Hippocampal formation (tissue), 2 donors: ENCODE measurements at places on chromosomes 3 and 15.
A peak's percentile ranks its signal among the peaks of the same experiment; 100 is the strongest.

GRCh38 chr3:143810166-143810952 is 37.9 kb downstream of the SLC9A9 start:
- no peak for DNase-seq

DNA sequence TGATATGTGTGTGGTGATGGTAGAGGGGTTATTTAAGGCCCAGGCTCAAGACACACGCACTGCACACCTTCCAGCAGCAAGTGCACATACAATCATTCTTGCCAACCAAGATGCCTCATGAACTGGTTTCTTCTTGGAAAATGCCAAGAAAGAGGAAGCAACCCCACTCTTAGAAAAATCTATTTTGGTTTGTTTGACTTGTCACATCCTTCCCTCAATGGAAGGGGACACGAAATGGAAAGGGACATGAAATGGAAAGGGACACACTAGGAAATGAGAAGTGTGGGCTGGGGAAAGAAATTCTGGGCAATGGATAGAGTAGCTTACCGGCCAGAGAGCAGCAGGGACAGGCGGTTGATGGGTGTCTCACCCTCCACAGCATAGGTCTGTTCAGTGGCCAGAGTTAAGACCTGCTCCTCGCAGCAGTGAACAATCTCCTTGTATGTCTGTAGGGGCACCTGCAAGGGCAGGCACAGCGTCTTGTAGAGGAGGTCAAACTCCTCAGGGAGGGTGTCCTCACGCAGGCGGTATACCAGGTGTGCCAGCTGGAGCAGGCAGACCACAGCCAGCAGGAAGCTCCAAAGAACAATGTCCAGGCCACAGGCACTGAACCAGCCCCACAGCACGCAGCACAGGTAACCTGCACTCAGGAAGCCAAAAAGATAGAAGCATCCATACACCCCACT is 640 bp downstream of the POPDC2 start:
- DNase-seq = no peak

- DNase-seq = no peak
Measured at GRCh38 chr15:31102039-31102321, 455 bp upstream of the TRPM1 start.

DNA sequence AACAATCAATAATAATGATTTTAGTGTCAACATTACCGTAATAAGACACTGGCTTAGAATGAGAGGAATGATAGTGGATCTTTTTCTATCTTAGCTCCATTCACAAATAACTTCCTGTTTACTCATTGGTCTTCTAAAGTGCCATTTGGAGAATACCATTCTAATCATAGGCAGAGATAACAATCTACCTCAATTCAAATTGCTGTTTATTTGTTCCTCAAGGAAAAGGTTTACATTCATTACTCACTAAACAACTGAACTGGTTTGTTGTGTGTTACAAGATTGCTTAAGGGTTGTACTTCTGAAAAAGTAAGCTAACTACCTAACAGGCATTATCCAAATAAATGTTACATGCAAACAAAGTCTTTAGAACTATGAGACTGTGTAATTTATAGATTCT is 8.1 kb upstream of the PCOLCE2 start:
- no peak for DNase-seq

DNA sequence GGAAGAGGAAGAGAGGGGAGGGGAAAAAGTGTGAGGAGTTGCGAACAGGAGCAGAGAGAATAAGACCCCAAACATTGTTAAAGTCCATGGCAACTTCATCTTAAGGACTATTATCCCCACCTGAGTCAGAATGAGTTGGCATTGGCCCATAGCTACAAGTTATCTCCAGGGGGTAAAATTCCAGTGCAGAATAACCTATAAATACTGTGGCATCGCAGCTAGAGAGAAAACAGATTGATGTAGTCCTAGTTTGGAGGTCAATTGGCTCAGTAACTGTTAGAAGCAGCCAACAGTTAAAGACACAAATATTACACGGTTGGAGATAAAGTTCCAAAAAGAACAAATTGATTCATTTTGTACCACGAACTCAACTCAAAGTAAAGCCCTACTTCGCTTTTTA is 313.9 kb upstream of the CCDC54 start:
- no peak for DNase-seq

GRCh38 chr3:153906366-153906765 is 214.8 kb upstream of the ARHGEF26 start:
- DNase-seq = no peak

DNA sequence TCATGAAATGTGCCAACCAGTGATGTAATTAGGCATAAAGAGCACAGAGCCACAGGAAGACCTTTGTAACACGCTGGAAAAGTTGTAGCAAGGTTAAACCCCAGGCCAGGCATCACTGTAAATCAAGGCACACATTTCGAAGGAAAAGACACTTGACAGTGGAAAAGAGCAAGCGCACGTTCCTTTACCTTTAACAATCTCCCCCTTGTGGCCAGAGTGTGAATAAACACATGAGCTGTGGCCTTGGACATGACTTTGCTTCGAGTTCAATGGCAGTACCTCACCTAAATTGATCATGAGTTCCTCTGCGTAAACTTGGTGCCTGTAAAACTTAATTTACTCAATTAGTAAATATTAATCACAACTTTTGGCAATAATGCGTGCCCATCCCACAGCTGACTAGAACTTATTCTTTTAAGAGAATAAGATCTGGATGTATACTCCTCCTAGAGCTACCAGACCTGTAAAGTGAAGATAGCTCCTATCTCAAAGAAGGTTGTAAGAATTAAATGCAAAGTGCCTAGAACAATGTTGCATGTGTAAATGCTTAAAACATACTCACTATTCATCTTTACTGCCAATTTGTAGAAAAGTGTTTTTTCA is 757.0 kb upstream of the NECTIN3 start:
- peak; percentile 37 for DNase-seq

DNA sequence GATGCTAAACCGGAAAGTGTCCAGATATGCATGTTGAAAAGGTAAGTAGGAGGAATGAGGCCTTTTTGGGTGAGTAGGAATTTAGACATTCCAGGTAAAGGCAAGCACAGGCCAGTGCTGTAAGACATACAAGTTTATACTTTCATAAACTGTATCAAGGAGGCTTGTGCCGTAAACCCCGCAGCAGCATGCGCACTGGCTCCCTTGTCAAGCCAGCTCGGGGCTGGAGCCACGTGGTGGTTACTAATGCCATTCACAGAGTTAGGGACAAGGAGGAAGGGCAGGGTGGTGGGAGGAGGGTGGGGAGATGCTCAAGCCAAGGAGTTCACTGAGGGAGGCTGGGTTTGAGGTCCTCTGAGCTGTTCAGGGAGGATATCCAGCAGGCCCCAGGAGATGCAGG is 35.8 kb downstream of the PLD1 start:
- DNase-seq = peak; percentile 54

GRCh38 chr3:169348929-169349621 is 314.4 kb downstream of the MECOM start:
- DNase-seq = no peak

GRCh38 chr3:51698209-51698608 is 8.7 kb upstream of the GRM2 start:
- DNase-seq = no peak

- DNase-seq = no peak
Measured at GRCh38 chr3:183247011-183247589, 6.0 kb upstream of the B3GNT5 start.

DNA sequence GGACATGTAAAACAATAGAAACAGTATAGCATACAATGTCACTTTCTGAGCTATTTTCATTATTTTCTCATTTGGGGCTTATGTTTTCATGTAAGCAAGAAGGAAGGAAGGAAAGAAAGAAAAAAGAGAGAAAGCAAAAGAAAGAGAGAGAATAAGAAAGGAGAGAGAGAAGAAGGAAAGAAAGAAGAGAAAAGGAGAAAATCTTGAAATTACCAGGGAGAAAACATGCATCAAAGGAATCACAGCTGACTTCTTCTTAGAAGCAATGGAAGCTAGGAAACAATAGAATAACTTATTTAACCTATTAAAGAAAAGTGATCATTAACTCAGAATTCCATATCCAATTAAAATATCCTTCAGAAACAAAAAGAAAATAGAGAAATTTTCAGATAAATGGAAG is 471.5 kb downstream of the OCA2 start:
- DNase-seq = no peak

DNA sequence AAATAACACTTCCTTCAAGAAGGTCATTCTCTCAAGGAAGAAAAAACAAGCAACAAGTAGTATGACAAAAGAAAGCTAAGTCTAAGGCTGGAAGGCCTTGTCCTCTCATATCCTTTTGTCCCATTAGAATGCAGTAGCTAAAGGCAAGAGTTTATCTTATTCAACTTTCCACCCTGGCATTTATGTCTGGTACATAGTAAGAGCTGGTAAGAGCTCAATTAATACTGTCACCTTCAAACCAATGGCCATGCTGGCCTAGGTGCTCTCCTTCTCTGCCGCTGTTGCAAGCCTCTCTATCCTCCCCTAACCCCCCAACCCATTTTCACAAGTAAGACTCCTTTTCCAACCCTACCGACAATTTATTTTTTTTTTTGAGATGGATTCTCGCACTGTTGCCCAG is 81.9 kb downstream of the LRRFIP2 start:
- no peak for DNase-seq

- DNase-seq = peak; percentile 63
Measured at GRCh38 chr3:111895071-111895470, 36.0 kb downstream of the PHLDB2 start.

- peak; percentile 38 for DNase-seq
Measured at GRCh38 chr15:60912984-60913697, 316.0 kb downstream of the RORA start.

GRCh38 chr3:11713171-11713570 is 69.5 kb upstream of the VGLL4 start:
- no peak for DNase-seq

DNA sequence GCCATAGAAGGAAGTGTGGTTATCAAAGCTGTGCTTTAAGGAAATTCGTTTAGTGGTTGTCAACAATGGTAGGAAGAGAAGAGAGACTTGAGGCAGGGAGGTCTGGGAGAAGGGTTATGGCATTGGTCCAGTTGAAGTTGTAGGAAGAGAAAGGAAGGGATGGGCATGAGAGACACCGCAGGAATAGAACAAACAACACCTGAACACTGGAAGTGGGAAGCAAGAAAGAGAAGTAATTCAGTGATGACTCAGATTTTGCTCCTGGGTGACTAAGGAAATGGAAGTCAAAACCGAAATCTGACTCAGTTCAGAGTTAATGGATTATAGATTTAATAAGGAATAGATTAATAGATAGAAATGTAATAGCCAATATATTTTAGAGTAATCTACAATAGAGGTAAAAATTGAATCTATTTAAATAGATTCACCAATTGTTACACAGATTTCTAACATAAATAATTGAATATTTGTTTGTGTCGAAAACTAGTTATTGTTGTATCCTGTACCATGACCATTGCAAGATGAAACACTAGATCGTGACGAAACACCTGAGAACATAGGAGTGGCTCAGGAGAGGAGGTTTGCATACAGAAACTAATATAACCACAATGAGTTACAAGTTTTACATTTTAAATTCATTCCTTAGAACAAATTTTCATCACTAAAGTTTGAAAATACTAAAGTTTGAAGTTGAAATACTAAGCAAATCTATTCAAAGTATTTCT is 36.0 kb downstream of the THBS1 start:
- DNase-seq = no peak

- no peak for DNase-seq
Measured at GRCh38 chr3:128859630-128860029, 19.8 kb upstream of the ACAD9 start.

DNA sequence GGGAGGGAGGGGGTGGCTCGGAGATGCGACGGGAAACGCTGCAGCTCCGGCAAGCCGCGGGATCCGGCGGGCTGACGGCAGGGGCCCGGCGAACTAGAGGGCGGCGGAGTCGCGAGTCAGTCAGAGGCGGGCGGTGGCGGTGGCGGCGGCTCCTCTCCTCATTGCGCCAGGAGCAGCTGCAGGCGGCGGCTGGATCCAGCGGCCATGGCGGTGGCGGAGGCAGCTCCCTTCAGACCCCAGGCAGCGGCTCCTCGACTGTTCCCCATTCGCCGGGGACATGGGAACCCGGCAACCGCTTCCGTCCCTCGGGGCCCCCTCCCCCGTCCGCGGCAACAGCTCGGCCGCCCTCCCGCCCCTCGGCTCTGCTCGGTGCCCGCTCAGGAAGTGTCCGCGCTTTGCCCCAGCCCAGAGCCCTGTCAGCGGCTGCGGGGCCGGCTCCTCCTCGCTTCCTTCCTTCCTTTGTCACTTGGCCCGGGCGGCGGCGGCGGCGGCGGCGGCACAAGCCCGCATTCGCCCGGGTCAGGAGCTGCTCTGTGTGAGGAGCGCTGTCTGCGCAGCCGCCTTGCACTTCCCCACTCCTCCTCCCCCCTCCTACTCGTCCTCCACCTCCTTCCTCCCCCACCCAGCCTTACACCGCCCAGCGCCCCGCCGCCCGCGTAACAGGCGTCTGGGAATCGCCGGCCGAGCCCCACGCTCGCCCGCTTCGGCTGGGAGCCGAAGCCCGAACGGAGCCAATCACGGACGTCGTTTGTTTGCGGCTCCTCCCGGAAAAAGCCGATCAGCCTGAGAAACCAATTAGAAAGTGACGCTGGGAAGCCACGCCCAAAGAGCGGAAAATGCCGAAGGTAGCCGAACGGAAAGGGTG is at the start of gene GSK3B:
TSS of gene GSK3B (minus strand) at position 537 of the 865 bp plus-strand sequence. CDS start 1,013 bp downstream, outside the sequence.
- peak; percentile 100 for DNase-seq

GRCh38 chr15:49421991-49422390 is 1.1 kb upstream of the FGF7 start:
- DNase-seq = peak; percentile 46

DNA sequence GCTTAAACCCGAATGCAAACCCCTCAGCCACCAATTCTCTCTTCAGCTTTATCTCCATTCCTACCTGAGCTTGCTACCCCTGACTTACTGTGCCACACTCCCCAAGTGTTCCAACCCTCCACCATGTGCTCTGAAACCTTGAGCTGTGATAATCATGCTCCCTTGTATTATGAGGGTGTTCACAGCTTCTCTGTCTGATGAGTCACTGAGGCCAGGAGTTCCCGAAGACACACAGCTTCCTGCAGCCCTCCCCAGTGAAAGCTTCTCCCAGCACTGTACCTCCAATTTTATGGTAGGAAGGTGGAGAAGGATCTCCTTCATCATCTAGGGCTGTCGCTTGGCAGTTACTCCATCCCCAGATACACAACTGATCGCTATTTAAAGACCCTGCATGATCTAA is 24.9 kb downstream of the STAC start:
- DNase-seq = no peak

DNA sequence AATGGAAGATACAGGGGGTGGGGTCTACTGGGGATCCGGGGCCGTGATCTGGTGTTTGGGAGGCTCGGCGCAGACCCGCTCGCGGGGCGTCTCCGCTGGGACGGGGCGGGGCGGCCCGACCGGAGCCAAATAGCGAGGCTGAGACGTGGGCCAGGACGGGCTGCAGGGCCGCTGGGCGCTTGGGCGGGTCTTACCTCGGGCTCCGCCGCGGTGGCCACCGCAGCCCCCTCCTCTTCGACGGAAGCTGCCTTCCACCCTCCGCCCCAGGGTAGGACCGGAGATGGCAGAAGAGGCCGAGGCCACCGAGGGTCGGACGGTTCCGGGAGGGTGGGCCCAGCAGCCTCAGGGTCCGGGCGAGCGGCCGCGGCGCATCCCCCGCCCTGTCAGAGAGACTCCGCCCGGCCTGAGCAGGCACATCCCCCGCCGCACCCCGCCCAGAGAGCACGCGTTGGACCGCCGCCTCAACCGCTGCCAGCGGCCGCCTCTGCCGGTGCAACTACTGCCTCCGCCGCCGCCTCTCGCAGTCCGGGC is 399 bp downstream of the MYO9A start:
- DNase-seq = peak; percentile 87

GRCh38 chr15:32909431-32909830 is 191.6 kb downstream of the GREM1 start:
- no peak for DNase-seq

GRCh38 chr3:87426918-87427317 is 150.5 kb upstream of the POU1F1 start:
- DNase-seq = no peak

GRCh38 chr3:23277688-23278087 is 74.6 kb downstream of the UBE2E2 start:
- no peak for DNase-seq

GRCh38 chr3:28139967-28140634 is 101.3 kb upstream of the CMC1 start:
- DNase-seq = no peak
